ENCODE measurements at places on chromosomes 2 and 18.
A peak's percentile ranks its signal among the peaks of the same experiment; 100 is the strongest.

DNA sequence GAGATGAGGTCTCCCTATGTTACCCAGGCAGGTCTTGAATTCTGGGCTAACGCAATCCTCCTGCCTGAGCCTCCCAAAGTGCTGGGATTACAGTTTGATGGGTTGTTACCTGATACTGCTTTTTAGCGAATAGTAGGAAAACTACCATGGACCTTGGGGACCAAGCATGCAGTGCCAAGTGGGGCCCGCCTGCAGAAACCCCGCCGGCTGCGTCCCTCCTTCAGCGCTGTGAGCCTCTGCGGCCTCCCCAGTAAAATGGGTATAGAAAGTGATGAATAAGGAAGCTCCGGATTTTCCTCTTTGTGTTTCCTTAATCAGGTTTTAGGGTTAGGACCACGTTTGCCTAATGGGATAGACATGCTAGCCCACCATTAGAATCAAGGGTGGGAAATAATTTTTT, 30.4 kb downstream of the RAMP1 start:
- DNase-seq = no peak

DNA sequence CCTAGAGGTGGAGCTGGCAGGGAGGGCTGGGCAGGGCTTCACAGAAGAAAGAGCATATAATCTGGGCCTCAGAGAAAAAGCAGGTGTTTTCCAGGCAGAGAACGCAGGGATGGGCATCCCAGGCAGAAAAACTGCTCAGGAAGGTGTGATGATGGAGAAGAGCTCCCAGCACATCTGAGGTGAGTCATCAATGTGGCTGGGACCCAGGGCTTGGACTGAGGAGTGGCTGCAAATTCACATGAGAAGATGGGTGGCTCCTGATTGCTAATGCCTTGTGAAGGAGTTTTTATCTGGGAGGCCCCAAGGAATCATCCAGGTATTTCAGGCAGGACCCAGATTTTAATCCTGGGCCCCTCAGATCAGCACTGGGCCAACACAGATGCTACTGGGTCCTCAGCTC, 10.2 kb downstream of the IL1F10 start:
- DNase-seq = no peak

DNA sequence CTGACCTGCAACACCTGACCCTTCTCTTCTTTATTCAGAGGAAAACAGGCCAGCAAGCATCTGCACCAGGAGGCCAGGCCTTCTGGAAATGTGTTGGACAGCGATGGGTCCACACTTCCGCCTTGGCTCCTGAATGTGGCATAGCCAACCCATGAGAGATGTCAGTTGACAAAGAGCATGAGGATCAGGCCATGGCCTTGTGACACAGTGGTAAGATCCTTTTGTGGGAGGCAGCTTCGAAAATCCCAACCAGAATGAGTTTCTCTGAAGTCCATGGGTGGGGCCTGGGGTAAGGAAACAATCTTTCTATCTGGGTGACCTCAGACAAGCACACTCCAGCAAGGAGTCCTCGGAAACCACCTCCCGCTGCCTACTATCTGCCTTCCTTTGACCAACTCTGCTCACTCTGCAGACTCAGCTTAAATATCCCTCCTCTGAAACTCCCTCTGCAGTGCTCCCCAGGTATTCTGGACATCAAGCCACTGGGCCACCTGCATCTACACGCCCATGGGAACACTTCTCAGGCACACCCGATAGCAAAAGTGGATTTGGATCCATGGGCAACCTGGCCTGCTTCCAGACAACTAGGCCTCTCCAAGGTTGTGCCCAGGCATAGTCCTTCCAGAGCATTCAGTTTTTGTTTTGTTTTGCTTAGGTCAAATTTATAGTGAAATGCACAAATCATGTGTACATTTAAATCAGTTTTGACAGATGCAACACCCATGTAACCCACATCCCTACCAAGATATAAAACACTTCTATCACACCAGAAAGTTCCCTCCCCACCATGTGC, 3.6 kb upstream of the SH2D6 start:
- no peak for DNase-seq

GRCh38 chr2:120235681-120236080, 12.5 kb upstream of the TMEM185B start:
- no peak for DNase-seq

DNA sequence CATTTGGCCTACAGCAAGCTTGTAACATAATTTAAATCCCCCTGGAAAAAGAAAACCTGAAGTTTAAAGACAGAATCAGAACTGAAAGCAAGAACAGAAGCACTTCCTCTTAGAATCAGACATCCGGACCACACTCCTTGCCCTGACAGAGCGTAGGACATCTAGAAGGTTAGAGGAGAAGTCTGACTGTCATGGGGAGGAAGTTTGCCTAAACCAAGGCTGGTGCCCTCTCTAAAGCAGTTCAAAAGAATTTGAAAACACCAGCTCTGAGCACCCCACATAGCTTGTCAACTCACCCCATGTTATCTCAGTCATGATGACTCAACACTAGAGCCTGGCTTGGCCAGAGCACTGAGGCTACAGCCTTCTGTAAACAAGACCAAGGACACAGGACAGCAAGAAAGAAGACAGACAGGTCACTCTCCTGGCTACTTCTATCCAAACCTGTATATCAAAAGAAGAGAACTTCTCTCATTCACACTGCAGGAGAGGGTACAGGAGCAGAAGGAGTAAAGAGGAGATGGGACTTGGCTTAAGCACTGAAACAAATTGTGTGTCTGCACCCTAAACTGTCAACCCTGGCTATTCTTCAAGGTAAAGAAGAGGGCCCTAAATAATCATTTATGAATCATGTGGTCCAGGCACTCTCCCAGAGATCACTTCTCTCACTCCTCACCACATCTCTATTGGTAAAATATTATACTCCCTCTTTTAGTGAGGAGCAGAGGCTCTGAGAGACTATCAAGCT, 198.6 kb downstream of the MEMO1 start:
- no peak for DNase-seq

GRCh38 chr2:241742320-241742939, 8.0 kb downstream of the D2HGDH start:
- no peak for DNase-seq

DNA sequence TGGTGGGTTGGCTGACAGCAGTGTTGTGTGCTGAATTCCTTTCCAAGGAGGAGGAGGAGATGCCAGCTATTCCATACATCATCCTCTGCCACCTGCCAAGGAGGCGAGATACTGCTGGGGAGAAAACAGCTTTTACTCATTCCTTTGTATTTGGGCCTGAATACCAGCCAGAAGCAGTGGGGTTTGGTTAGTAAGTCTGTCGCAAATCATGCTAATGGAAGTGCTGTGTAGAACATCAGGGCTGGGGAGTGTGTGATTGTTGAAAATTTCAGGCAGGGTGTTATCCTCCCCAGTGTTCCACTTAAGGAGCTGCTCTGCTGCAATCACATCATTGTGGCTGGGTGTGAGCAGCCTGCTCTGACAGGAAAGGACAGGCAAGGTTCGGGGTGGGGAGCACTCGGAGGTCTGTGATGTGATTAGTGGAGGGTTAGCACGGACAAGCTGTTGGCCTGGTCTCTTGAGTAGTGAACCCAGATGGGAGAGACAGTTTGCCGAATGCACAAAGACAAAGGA, 128.2 kb upstream of the DLX2 start:
- DNase-seq = no peak

DNA sequence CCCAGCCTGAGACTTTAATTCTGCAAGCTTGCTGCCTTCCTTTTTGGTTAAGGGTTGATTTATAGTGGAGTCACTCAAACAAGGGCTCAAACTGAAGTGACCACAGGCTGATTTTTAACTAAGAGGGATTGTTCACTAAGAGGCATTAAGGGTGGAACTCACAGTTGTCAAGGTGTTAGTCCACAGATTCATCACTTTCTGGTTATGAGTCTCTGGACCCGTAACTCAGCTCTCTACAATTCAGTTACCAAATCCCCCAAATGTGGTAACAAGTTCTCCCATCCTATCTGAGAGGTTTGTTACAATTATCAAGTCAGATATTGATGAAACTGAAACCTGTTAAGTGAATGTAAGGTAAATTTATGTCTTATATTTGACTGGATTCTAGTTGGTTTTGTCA, 185.9 kb upstream of the KLHL14 start:
- DNase-seq = no peak

DNA sequence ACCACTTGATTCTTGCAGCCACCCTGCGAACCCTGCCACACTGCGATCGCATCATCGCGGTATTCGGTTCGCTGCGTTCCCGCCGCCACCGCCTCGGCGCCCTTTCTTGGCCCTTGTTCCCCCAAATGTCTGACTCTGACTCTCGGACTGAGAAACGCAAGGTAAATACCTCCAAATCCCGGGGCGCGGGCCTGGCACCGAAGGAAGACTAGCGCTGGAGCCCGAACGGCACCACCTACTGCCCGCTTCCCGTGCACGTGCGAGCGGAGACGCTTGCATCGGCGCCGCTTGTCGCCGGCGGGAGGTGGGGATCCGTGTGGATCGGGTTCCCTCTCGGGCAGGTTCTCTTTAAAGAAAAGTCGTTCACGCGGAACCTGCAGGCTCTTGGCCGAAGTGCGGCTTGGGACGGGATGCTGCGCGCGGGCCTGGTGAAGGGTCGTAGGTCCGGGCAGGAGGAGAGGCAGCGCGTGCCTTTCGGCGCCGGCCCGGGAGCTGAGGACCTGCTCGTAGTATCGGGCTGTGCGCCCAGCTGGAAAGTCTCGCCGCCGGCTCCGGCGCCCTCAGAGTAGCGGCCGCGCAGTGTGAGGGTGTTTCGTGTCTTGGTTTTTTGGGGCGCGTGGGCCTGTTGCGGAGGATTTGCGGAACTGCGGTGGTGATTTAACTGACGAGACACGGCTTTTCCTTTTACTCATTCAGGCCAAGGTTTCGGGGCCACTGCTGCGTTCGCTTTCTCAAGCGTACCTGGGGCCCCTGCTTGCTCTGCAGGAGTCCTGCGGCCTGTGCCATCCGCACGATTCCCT, 514 bp downstream of the BCL2L11 start:
- DNase-seq = no peak

DNA sequence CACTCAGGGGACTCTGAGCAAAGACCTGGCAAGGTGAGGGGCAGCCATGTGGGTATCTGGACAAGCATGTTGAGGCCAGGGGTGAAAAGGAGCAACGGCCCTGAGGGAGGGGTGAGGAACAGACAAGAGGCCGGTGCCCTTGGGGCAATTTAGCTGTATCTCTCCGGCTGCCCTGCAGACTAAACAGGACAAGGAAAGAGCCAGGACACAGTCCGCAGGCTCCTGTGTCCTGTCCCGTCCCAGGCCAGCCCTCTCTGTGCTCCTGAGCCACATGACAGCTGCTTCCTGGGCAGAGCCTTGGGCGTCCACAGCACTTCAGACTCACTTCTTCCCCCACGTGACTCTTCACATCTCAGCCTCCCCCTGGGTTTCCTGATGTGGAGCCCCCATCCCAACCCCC, 206.1 kb downstream of the KLHL29 start:
- DNase-seq = no peak

DNA sequence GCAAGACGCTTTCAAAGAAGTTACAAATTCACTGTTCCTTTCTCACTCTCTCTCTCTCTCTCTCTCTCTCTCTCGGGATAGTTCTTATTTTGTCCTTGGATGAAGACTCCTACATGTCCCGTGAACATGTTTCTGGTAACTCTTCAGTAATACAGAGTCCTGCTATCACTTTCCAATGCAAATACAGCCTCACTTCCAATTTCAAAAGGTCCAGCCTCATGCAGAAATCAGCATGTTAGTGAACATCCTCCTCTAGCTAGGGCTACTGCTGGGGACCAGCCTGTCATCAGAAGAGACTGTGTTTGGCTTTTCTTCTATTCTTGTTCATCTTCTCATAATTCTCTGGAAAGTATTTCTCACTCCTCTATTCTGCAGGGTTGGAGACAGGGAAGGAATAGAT, 1306.7 kb upstream of the CELF4 start:
- no peak for DNase-seq

GRCh38 chr2:210557721-210558120, 1.3 kb downstream of the CPS1 start:
- DNase-seq = no peak

GRCh38 chr2:233791883-233792329, 13.8 kb downstream of the MROH2A start:
- DNase-seq = no peak

- DNase-seq = peak; percentile 47
Measured at GRCh38 chr2:148645539-148646230, 1.1 kb downstream of the EPC2 start.

- DNase-seq = no peak
Measured at GRCh38 chr2:180676520-180677025, 303.8 kb upstream of the UBE2E3 start.

- no peak for DNase-seq
Measured at GRCh38 chr18:72160510-72161445, 383.4 kb downstream of the CBLN2 start.

DNA sequence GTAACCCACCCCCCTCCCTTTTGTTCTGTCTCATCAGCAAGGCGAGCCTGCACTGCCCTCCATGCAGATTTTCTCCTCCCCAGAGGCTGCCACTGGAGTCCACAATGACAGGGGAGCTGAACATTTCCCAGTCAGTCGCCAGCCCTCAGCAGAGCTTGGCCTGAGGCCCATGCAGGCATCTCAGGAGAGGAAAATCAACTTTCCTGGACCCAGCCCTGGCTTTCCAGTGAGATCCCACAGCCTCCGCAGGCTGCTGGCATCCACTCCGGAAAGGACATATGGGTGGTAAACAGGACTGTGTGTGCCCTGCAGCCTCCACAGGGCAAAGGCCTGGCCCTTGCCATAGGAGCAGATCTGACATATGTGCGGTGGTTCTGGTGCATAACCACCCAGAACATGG, 253.8 kb downstream of the TNS1 start:
- DNase-seq = no peak

DNA sequence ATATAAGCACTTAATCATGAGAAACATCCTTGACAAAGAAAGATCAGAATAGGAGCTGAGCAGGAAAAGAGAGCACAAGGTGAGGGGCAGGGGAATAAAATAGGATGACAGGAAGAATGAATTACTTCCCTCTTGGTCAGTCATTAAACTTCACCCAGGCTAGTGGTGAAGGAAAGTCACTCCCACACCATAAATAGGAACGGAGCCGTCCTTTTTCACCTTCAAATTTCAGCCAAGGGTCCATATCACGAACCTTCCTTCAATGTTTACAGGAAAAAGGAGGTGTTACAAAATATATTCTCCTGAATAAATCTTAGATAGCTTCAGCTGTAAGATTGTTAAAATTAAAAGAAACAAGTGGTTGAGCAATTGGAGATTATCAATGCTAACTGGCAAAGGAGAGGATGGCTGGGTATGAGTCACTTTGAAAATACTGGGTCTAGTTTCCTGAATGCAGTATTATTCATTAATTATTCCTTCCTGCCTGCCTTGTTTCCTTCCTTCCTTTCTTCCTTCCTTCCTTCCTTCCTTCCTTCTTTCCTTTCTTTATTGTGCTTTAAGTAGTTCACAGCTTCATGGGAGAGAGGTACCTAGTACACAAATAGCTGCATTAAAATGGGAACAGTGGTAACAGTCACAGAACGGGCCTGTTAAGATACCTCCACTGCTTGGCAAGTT, 292.3 kb upstream of the ID2 start:
- DNase-seq = no peak

GRCh38 chr18:65601775-65602174, 149.0 kb upstream of the CDH7 start:
- no peak for DNase-seq

GRCh38 chr2:221994926-221995325, 303.9 kb downstream of the PAX3 start:
- no peak for DNase-seq

- no peak for DNase-seq
Measured at GRCh38 chr2:104860451-104860790, 6.5 kb downstream of the POU3F3 start.
